ENCODE measurements at places on chromosomes 7 and 10.

DNA sequence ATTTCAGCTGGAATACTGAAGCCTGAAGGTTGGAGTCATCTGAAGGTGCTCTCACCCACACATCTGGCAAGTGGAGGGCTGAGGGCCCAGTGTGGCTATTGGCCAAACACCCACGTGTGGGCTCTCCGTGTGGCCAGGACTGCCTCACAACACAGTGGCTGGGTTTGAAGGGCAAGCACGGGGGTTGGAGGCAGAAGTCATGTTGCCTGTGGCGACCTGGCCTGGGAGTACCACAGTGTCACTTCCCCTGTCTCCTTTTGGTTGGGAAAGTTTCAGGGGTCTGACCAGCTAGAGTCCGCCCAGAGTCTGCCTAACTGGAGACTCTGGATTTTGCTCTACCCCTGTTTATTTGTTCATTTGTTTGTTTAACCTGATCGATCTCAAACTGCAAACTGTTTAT lies 169.5 kb downstream of the DNAJB6 start:
- no peak overlapping the region for H3K4me3 ChIP-seq
- no peak overlapping the region for H3K27ac ChIP-seq
- H3K36me3 ChIP-seq: no peaks in the 10 kb centered on the region
- peaks cover 16% of the 10 kb centered on the region for H3K4me1 ChIP-seq
- peak; percentile 3 for DNase-seq

- no peak overlapping the region for H3K27ac ChIP-seq
- no peaks in the 10 kb centered on the region for H3K4me1 ChIP-seq
- no peaks in the 10 kb centered on the region for H3K36me3 ChIP-seq
- no peaks in the 10 kb centered on the region for H3K27me3 ChIP-seq
Measured at GRCh38 chr7:55144333-55145317, 125.8 kb downstream of the EGFR start.

DNA sequence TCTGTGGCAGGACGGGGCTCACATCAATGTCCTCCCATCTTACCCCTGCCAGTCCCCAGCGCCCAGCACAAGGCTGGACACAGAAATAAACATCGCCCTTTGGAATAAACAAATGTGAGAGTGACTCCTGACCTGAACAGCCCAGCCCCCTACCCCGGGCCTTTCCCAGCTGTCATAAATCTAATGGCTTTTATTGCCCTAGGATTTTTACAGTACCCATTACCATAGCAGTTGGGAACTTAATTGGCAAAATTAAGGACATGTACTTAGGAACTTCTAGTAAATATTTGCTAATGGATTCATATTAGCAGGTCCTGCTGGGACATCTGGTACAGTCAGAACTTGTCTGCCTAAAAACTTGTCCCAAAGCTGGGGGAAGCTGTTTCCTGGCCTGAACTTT lies 76.6 kb downstream of the GLRX3 start:
- H3K27ac ChIP-seq: no peak overlapping the region
- H3K4me3 ChIP-seq: no peak overlapping the region
- no peaks in the 10 kb centered on the region for H3K27me3 ChIP-seq
- no peak for DNase-seq
- no peaks in the 10 kb centered on the region for H3K4me1 ChIP-seq

DNA sequence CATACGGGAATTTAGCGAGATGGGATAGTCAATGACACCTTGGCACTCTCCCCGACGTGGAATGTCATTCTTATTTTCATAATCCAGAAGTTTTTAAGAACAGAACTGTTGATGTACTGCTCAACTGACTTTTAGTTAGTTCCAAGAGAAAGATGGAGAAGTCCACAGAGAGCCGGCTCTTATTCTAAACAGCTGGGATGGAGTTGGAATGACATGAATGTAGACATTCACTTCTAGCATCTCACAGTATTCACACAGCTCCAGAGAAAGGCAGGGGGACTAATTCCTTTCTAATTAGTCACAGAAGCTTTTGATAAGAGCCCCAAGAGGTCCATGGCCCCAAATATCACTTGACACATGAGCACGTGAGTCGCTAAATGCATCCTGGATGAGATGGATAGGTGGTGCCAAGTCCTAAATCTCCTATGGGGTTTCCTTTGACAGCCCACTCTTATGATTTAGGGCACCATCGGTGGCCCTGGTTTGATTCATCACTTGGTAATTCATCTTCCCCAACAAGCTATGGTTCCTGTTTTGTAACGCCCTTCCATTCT lies 420.3 kb upstream of the AUTS2 start:
- H3K36me3 ChIP-seq: no peaks in the 10 kb centered on the region
- H3K4me1 ChIP-seq: no peaks in the 10 kb centered on the region
- no peak overlapping the region for H3K4me3 ChIP-seq
- H3K27ac ChIP-seq: no peak overlapping the region
- no peak for DNase-seq

GRCh38 chr7:150410680-150411346 lies 31.7 kb downstream of the ZNF775 start:
- H3K4me1 ChIP-seq: peaks cover 24% of the 10 kb centered on the region
- peaks cover 12% of the 10 kb centered on the region for H3K36me3 ChIP-seq
- DNase-seq: no peak
- no peaks in the 10 kb centered on the region for H3K27me3 ChIP-seq
- no peak overlapping the region for H3K4me3 ChIP-seq

DNA sequence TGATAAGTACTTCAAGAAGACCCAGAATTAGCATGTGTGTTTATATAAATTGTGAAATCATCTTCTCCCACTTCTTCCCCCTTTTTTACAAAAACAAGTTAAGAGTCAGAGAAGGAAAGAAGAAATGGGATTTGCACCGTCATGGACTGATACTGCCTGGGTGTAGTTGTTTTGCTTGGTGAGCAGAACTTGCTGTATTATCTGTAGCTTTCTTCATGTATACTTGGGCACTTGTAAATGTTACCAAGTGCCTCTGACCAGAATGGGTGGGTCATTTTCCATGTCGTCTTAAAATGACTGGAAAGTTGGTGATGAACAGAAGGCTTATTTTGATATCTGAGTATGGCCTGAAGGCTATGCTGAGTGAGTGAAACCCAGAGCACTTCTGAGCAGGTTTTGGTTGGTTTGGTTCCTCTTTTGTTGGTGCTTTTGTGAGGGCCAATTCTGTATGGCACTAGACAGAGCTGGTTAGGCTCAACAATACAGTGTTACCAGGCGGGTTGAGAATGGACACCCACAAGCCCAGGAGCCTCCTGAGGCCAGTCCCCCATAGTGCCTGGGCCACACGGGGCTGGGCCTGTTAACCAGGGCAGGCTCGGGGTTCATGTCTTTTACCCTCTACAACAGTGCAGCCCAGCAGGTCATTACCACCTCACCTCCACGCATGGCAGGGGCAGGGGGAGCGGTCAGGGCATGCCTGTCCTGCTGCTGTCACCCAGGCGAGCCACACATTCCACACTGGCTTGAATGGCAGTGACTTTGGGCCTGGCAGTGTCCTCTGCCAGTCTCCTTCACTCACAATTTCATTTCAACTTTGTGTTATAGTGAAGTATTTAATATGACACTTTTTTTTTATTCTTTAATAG lies 115.1 kb downstream of the CCNY start:
- H3K27ac ChIP-seq: no peak overlapping the region
- H3K36me3 ChIP-seq: no peaks in the 10 kb centered on the region
- no peak overlapping the region for H3K4me3 ChIP-seq
- H3K27me3 ChIP-seq: no peaks in the 10 kb centered on the region
- peaks cover 59% of the 10 kb centered on the region for H3K4me1 ChIP-seq
- DNase-seq: no peak

DNA sequence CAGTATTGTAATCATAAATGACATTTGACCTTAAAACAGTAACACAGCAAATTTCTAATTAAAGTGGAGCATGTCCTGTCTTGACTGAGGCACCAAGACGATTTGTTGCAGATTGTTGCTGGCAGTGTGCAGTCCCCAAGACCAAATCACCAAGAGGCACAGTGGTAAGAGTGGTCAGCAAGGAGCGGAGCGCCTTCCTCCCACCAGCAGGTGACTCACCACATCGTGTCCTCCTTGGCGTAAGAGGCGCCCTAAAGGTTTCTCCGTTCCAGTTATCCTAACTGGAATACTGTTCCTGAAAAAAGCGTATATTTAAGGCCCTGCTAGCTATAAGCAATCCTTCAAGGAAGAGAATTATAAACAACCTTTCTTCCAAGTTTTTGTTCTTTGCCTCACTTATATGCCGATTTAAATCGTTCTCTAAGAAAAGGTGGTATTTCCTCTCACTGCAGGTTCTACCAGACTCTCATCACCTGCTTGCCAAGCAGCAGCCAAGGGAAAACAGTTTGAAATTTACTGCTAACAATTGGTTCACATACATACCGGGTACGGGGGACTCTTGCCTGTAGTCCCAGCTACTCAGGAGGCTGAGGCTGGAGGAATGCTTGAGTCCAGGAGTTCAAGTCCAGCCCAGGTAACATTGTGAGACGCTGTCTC lies 10.7 kb upstream of the REPIN1 start:
- no peaks in the 10 kb centered on the region for H3K27me3 ChIP-seq
- H3K27ac ChIP-seq: peak overlapping the region; percentile 3
- no peak overlapping the region for H3K4me3 ChIP-seq
- peaks cover 22% of the 10 kb centered on the region for H3K4me1 ChIP-seq
- peak; percentile 37 for DNase-seq

- peaks cover 40% of the 10 kb centered on the region for H3K27me3 ChIP-seq
- H3K27ac ChIP-seq: no peak overlapping the region
- H3K36me3 ChIP-seq: no peaks in the 10 kb centered on the region
- peak; percentile 44 for DNase-seq
Measured at GRCh38 chr10:75408911-75409885, 7.6 kb upstream of the ZNF503 start.

GRCh38 chr7:93921607-93922566 lies at the start of gene GNG11:
Gene GNG11 (plus strand): TSS chr7:93921735. CDS start chr7:93922138, 403 bp downstream.
- H3K4me1 ChIP-seq: peaks cover 10% of the 10 kb centered on the region
- H3K36me3 ChIP-seq: no peaks in the 10 kb centered on the region
- peak; percentile 13 for DNase-seq

- H3K27ac ChIP-seq: no peak overlapping the region
- no peak overlapping the region for H3K4me3 ChIP-seq
- H3K4me1 ChIP-seq: no peaks in the 10 kb centered on the region
- no peaks in the 10 kb centered on the region for H3K36me3 ChIP-seq
- DNase-seq: no peak
Measured at GRCh38 chr7:41339913-41340676, 362.8 kb downstream of the INHBA start.

DNA sequence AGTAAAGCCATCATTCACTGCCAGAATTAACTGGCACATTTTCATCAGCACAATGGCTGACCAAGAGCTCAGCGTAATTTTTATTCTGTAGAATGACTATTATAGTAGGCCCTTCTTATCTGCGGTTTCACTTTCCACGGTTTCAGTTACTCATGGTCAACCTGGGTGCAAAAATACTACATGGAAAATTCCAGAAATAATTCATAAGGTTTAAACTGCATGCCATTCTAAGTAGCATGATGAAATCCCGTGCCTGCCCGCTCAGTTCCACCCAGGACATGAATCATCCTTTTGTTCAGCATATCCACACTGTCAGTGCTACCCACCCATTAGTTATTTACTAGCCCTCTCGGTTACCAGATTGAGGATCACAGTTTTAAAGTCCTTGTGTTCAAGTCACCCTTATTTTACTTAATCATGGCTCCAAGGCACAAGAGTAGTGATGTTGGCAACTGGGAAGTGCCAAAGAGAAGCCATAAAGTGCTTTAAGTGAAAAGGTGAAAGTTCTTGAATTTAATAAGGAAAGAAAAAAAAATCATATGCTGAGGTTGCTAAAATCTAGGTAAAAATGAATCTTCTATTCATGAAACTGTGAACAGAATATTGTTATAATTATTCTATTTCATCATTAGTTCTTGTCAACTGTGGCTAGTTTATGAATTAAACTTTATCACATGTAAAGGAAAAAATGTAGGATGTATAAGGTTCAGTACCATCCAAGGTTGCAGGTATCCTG lies 204.9 kb downstream of the DOCK4 start:
- H3K36me3 ChIP-seq: no peaks in the 10 kb centered on the region
- H3K27ac ChIP-seq: no peak overlapping the region
- H3K4me1 ChIP-seq: no peaks in the 10 kb centered on the region
- no peak overlapping the region for H3K4me3 ChIP-seq

DNA sequence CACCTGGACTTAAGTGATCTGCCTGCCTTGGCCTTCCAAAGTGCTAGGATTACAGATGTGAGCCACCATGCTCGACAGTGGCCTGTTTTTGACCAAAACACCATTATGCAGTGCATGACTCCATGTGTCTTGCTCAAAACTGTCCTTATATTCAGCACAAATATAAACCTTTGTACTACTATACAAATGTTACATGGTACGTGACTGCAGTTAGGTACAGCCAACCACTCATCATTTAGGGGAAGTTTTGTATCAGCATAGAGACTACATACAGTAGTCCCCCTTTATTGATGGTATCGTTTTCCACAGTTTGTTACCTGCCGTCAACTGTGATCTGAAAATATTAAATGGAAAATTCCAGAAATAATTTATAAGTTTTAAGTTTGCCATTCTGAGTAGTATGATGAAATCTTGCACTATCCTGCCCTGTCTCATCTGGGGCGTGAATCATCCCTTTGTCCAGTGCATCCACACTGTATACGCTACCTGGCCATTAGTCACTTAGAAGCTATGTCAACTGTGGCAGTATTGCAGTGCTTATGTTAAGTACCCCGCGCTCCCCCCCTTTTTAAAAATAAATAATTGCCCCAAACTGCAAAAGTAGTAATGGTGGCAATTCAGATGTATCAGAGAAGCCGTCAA lies 23.3 kb upstream of the ZNF282 start:
- no peak overlapping the region for H3K4me3 ChIP-seq
- H3K36me3 ChIP-seq: peaks cover 34% of the 10 kb centered on the region
- H3K4me1 ChIP-seq: no peaks in the 10 kb centered on the region
- DNase-seq: no peak
- H3K27ac ChIP-seq: no peak overlapping the region
- H3K27me3 ChIP-seq: no peaks in the 10 kb centered on the region

GRCh38 chr10:120610791-120611190 lies 153.8 kb downstream of the PLPP4 start:
- H3K4me1 ChIP-seq: no peaks in the 10 kb centered on the region
- no peaks in the 10 kb centered on the region for H3K27me3 ChIP-seq
- no peak for DNase-seq
- H3K36me3 ChIP-seq: no peaks in the 10 kb centered on the region

DNA sequence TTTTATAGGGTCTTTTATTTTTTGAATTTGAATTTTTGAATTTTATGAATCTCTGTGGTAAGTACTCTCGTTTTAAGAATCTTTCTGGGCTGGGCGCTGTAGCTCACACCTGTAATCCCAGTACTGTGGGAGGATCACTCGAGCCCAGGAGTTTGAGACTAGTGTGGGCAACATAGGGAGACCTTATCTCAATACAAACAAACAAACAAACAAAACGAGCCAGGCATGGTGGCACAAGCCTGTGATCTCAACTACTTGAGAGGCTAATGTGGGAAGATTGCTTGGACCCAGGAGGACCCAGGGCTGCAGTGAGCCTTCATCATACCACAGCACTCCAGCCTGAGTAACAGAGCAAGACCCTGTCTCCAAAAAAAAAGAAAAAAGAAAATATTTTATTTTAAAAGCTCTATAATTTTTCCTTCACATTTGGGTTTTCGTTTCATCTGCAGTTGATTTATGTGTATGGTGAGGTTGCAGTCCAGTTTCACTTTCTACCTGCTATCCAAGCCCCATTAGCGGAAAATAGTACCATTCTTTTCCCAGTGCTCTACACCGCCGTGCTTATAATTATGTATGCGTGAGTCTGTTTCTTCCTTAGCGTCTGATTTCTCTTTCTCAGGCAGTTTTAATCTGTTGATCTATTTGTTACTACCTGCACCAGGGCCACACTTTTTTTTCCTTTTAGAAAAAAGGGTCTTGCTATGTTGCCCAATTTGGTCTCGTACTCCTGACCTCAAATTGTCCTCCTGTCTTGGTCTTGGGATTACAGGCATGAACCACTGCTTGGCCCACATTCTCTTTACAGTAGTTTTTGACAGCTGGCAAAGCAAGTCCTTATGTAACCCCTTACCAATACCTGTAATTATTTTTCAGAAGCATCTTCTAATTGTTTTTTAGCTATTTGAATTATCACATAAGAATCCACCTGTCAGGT lies 21.7 kb downstream of the TRIM24 start:
- DNase-seq: no peak
- H3K27me3 ChIP-seq: no peaks in the 10 kb centered on the region
- no peak overlapping the region for H3K4me3 ChIP-seq
- no peaks in the 10 kb centered on the region for H3K36me3 ChIP-seq
- peaks cover 10% of the 10 kb centered on the region for H3K4me1 ChIP-seq

Measured in natural killer cell (primary cell).